Progenitor cell of endocrine pancreas (in vitro differentiated cells): ENCODE measurements at places on chromosomes 12 and 14.

DNA sequence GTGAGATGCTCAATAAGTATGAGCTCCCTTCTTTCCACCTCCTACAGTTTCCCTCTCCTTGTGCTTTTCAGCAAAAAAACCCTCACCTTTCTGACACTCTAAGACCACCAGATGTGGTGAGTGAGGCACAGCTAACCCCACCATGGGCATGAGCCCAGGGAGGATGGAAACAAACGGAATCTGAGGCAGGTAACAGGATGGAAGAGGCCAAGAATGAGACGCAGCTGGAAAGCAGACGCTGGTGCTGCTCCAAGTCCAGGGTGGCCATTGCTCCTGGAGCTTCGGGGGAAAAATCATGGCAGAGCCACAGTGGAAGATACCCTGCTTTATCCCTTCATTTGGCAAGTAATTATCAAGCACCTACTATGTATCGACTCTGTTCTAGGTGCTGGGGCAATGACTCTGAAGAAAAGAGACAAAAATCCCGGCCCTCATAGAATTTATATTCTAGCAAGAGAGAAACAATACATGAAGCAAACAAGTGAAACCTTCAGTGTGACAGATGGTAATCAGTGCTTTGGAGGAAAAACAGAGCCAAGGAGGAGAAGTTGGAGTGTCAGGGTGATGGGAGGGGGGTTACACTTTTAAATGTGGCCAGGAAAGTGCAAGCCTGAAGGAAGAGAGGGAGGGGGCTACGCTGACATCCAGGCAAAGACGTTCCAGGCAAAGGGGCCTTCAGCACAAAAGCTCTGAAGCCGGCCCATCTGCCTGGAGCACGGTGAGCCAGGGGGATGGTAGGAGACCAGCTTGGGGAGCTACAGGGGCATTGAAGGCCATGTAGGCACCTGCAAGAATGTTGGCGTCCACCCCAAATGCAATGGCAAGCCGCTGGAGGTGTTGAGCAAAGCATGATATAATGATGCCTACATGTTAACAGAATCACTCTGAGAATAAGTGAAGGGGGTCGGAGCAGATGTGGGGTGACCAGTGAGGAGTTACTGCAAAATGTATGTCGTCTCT is 154.2 kb downstream of the DPF3 start:
- no peak for DNase-seq

DNA sequence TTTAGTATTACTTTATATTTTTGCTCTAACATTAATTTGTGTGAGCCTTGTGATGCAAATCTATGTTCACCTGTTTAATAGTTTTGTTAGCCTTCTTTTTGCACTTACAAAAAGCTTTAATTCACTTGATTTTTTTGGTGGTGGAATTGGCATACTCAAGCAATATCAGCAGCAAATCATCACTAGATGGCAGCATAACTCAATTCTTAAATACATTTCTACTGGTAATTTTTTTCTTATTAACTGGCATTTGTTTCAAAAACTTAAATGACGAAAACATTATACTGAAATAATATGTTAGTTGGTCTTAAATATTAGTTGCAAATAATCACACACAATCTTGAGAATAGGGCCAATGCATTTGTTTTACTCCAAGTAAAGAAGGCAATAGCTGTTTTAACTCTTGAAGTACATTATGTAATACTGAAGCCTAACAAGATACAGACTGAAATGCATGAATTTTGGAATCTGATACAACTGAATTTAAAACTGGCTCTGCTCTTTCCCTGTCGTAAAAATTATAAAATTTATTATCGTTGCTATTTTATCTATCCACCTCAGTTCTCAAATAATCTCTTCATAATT is 151.5 kb downstream of the ATXN7L3B start:
- no peak for DNase-seq

GRCh38 chr12:119659289-119659897 is 8.5 kb upstream of the PRKAB1 start:
- DNase-seq, result peak; percentile 16

DNA sequence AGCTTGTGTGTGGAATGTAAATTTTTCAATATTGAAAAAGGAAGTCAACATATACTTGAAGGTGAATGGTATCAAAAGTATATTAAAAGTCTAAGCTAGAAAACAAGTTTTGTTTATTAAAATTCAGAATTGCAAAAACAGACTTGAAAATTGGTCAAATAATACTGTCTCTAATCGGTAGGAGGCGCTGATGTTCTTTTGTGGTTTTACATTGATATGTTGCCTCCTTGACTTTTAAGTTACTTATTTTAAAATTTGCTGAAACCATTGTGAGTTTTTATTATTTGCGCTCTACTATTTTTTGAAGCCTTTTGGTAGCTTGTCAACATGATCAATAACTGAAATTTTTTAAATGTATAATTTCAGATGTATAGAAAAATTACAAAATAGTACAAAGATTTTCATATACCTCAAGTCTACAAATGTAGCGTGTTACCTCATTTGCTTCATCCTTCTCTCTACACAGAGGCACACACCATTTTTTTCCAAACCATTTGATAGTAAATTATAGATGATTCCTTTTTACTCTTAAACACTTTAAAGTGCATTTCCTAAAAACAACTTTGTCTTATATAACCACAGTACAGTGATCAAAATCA is 6.9 kb downstream of the RTRAF start:
- no peak for DNase-seq

GRCh38 chr12:46677749-46678148 is 148.0 kb downstream of the SLC38A4 start:
- no peak for DNase-seq

- no peak for DNase-seq
These were observed 68.0 kb downstream of the NRXN3 start for GRCh38 chr14:78238141-78238540.
